Mesangial cell (primary cell): ENCODE measurements at places on chromosomes 12 and 14. TPM values are rescaled to one million over a fixed set of nuclear protein-coding genes. Genes with fewer than 3 reads are reported as not detected.

Gene ADSS1
- total RNA-seq, result 0.16 and 3.8 TPM in 2 replicates

Gene B4GALNT1
- 0.76 and 6.2 TPM in 2 replicates for total RNA-seq

Gene PTHLH
- total RNA-seq, result 1.5 and 2.6 TPM in 2 replicates

Gene PA2G4
- 87.1 and 204 TPM in 2 replicates for total RNA-seq

Gene KCNA5
- under 0.01 and 0.38 TPM in 2 replicates for total RNA-seq

Gene TAS2R31
- total RNA-seq, result 0.33 and 0.51 TPM in 2 replicates

Gene CCDC177
- total RNA-seq, result not detected in 2 replicates

Gene MARCHF9
- 5.4 and 17.5 TPM in 2 replicates for total RNA-seq

Gene TC2N
- 0.16 and 2.7 TPM in 2 replicates for total RNA-seq

Gene NKX2-8
- total RNA-seq, result not detected in 2 replicates

Gene HOXC12
- total RNA-seq, result not detected in 2 replicates

Gene SLC2A14
- total RNA-seq, result not detected in 2 replicates

Gene CPNE6
- total RNA-seq, result not detected in 2 replicates

Gene COQ5
- total RNA-seq, result 16.2 and 17.9 TPM in 2 replicates

Gene WASHC3
- 31.8 and 56.3 TPM in 2 replicates for total RNA-seq

Gene GYS2
- not detected in 2 replicates for total RNA-seq

Gene LTB4R2
- total RNA-seq, result 1.1 and 1.3 TPM in 2 replicates

Gene RTN1
- total RNA-seq, result 0.13 and 0.49 TPM in 2 replicates

Gene SYCP3
- total RNA-seq, result 0.13 TPM in 1 of 2 replicates, not detected in the other

Gene FAIM2
- total RNA-seq, result 0.13 TPM in 1 of 2 replicates, not detected in the other

Gene SERPINA1
- total RNA-seq, result 5.1 and 10.3 TPM in 2 replicates

Gene BTBD6
- 41.7 and 53.9 TPM in 2 replicates for total RNA-seq

Gene DCN
- 110 and 498 TPM in 2 replicates for total RNA-seq

Gene E2F7
- total RNA-seq, result 2.0 and 10.9 TPM in 2 replicates

Gene LGR5
- total RNA-seq, result not detected in 2 replicates

Gene RNASE7
- not detected in 2 replicates for total RNA-seq

Gene RFX4
- total RNA-seq, result not detected in 2 replicates

Gene LUM
- total RNA-seq, result 17.6 and 80.2 TPM in 2 replicates

Gene TSHR
- total RNA-seq, result 7.2 TPM in 1 of 2 replicates, not detected in the other

Gene LRFN5
- 0.33 and 4.1 TPM in 2 replicates for total RNA-seq

Gene RHEBL1
- 1.3 and 3.1 TPM in 2 replicates for total RNA-seq

Gene CD163
- not detected in 2 replicates for total RNA-seq

Gene OTX2
- not detected in 2 replicates for total RNA-seq

Gene GPR162
- 0.33 and 3.7 TPM in 2 replicates for total RNA-seq

Gene TAC3
- not detected in 2 replicates for total RNA-seq

Gene SERPINA9
- total RNA-seq, result not detected in 2 replicates

Gene CD163L1
- under 0.01 TPM in 2 replicates for total RNA-seq

Gene CIROP
- total RNA-seq, result not detected in 2 replicates

Gene NEDD8
- total RNA-seq, result 93.6 and 135 TPM in 2 replicates

Gene HSP90AA1
- 170 and 709 TPM in 2 replicates for total RNA-seq

Gene PAPLN
- total RNA-seq, result 10.9 and 106 TPM in 2 replicates

Gene CRACR2A
- 1.8 and 8.1 TPM in 2 replicates for total RNA-seq

Gene EVL
- 25.9 and 47.9 TPM in 2 replicates for total RNA-seq

Gene NR1H4
- 1.0 TPM in 1 of 2 replicates, not detected in the other for total RNA-seq

Gene MPHOSPH9
- total RNA-seq, result 28.4 and 41.2 TPM in 2 replicates

Gene SLC2A3
- total RNA-seq, result 10.4 and 16.6 TPM in 2 replicates

Gene OR4K2
- not detected in 2 replicates for total RNA-seq

Gene SERPINA12
- total RNA-seq, result not detected in 2 replicates

Gene RHOJ
- total RNA-seq, result 0.33 and 0.38 TPM in 2 replicates

Gene NEDD1
- total RNA-seq, result 14.5 and 25.4 TPM in 2 replicates

Gene PTPN6
- total RNA-seq, result 9.6 and 21.9 TPM in 2 replicates

Gene POTEG
- total RNA-seq, result not detected in 2 replicates

Gene CACNA1C
- total RNA-seq, result 0.16 and 0.89 TPM in 2 replicates

Gene CISTR
- total RNA-seq, result not detected in 2 replicates

Gene TBX3
- 3.3 and 4.3 TPM in 2 replicates for total RNA-seq

Gene OTUB2
- 3.7 and 4.1 TPM in 2 replicates for total RNA-seq

Gene SMCO3
- 0.13 TPM in 1 of 2 replicates, not detected in the other for total RNA-seq
